Pancreas (tissue), 10 donors: ENCODE measurements at places on chromosomes 5 and 9. TPM values are rescaled to one million over a fixed set of nuclear protein-coding genes. Genes with fewer than 3 reads are reported as not detected.

The SPATA31D1 gene
- not detected for total RNA-seq

The PPIP5K2 gene
- total RNA-seq, result 27.0 TPM

The DNM1 gene
- total RNA-seq, result 5.8 TPM

The UBE2QL1 gene
- total RNA-seq, result 0.31 TPM

The PFN3 gene
- not detected for total RNA-seq
